Thyroid gland (tissue), 4 donors: ENCODE measurements at places on chromosomes 7 and 10.

DNA sequence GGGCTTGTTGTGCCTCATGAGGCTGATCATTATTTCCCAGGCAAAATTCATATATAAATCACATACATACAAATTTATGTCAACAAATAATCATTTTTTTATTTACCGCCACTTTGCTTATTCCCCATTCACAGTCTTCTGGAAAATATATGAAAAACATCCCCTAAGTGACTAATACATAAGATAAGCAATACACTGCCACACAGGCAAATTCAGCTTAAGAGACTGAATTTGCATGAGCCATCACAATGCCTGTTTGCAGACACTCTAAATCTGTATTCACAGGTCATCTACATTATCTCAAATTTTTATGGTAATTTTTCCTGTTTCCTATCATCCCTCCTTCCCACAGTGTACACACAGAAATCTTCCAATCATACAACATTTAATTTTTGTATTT is 13.2 kb downstream of the OSBPL3 start:
- no peak for DNase-seq

GRCh38 chr10:110088367-110089104 is 80.8 kb downstream of the ADD3 start:
- DNase-seq: no peak

GRCh38 chr7:25879799-25880198 is 272.2 kb upstream of the NFE2L3 start:
- no peak for DNase-seq

DNA sequence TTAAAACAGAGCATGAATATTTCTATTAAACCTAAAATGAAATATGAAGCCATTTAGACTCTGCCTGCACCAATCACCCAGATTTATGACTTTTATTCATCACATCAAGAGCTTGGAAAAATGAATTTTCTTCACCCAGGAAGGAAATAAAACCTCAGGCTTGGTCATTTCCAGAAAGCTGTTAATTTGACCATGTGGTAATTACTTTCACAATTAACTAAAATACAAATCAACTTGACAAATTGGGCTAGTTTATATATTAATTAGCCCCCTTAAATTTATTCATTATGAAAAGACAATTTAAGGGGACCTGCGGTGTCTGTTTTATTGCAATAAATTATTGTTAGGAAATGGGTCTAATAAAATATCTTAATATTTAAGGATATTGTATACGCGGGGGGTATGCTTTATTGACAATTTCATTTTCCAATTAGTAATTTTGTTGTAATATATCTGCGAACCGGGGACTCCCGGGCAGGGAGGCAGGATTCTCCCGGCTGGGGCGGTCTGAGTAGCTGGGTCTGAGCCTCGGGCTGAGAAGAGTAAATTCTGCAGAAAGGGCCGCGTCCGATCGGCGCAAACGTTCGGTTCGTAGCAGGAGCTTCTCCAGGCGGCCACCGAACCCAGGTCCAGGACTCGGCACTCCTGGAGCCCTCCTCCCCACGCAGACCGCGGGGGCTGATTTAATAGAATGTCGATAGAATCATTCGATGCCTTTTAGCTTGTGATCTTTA is 9.4 kb upstream of the MNX1 start:
- DNase-seq: no peak

DNA sequence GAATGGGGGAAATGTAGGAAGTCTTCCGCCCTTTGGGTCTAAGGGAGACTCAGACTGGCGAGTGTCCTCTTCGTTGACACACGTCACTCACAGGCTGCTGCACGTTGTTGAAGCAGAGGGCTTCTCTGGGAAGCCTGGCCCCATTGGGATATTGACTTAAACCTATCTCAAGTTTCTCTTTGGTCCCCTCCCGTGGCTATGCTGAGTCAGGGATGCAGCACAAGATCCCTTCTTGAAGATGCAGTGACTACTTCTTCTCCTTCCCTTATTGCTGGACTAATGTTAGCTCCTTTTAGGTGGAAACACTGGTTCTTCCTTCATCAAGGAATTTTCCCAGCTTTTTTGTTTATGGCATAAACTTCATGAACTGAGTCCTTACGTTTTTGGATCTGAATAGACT is 89.8 kb upstream of the CCDC71L start:
- no peak for DNase-seq

GRCh38 chr7:50304911-50305582 is 531 bp downstream of the IKZF1 start:
- DNase-seq: no peak

- DNase-seq: no peak
Observed at GRCh38 chr10:93478873-93479272, 3.3 kb downstream of the MYOF start.

GRCh38 chr10:132829403-132829802 is 43.5 kb upstream of the NKX6-2 start:
- DNase-seq: no peak

DNA sequence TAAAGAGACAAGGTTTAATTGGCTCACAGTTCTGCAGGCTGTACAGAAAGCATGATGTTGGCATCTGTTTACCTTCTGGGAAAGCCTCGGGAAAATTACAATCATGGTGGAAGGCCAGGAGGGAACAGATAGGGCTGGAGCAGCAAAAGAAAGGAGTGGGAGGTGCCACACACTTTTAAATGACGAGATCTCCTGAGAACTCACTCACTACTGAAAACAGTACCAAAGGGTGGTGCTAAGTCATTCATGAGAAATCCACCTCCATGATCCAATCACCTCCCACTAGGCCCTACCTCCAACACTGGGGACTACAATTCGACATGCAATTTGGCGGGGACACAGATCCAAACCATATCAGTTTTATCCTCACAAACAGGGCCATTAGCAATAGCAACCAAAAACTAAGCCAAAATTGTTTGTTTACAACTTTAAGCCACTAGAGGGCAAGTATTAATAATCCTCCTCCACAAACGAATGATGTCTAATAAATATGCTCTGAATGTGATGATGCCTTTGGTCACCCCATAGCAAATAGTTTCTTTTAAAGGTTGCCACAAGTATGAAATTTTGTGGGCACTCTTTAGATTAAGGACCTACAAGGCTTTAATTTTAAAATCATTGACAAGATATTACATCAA is 129.2 kb upstream of the NRBF2 start:
- DNase-seq: no peak

GRCh38 chr7:52287698-52288097 is 747.7 kb upstream of the POM121L12 start:
- no peak for DNase-seq

GRCh38 chr7:20958572-20958971 is 171.9 kb upstream of the SP8 start:
- DNase-seq: no peak

DNA sequence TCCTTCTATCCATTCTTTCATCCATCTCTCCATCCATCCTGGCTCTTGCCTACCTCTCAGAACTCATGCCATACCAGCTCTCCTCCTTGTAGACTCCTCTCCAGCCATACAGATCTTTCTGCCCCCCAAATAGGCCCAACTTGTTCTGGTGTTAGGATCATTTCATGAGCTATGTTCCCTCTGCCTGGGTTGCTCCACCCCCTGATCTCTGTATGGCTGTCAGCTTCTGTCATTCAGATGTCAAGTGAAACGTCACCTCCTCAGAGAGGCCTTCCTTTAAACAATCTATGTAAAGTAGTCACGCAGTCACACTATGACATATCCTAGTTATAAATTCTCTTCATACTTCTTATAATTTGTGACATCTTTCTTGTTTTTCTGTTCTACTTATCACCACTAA is 42.3 kb upstream of the PNLIPRP3 start:
- no peak for DNase-seq

DNA sequence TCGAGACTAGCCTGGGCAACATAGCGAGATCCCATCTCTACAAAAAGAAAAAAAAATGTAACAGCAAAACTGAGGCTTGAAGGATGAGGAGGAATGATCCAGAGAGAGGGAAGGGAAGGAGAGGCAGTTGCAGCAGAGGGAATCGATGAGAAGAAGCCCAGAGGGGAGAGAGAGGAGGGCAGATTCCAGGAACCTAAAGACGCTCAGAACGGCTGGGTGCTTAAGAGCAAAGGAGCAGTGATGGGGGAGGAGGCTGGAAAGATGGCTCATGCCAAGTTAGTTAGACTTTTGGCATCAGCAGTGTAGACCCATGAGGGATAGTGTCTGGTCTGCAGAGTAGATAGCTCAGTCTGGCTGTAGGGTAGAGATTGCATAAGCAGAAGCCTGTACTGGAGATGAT is 10.3 kb upstream of the MUC17 start:
- DNase-seq: no peak

GRCh38 chr7:68009716-68010115 is 1013.1 kb downstream of the TYW1 start:
- no peak for DNase-seq

DNA sequence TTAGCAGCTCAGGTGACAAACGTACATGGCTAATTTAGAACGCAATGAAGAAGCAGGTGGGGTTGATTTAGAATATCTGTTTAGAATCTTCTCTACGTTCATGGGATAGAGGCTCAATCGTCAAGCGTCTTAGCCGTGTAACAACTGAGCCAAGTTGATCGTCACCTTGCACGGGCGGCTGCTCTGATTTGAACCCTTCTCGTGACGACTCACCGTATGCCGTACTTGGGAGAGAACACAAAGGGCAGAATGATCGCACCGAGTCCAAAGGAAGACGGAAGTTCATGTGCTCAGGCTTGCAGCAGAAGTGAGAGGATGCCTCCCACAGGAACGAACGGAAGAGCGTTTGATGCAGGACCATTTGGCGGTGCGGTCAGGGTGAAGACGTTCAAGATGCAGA is 108.3 kb upstream of the TCERG1L start:
- no peak for DNase-seq

DNA sequence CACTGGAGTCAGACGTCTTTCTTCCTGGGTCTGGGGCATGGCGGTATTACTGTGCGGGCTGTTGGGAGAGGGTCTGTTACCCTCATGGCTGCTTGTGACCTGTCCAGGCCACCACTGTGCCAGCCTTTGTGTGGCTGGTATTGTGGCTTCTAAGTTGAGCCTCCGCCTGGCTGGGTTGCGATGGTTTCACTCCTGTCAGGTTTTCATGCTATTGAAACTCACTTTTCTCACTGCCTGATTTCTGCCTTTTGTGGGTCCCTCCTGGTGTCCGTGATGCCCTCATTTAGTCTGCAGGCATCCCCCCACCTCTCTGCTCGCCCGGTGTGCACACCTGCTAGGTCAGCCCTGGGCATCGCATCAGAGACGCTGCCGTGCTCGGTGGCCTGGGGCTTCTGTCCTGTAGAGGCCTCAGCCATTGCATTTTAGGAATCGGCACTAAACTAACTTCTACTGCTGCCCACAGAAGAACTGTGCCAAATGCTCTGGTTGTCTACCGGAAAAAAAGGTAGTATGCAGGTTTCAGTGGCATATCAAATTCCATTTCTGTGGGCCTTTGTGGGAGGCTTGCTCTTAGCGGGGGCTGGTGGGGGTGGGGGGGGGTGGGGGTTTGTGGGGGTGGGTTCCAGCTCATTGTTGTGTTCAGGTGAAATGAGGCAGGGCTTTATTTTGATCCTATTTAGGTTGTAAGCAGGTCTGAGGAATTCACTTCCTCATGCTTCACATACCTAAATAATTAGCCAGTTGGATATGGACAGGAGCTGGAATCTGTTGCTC is 64.3 kb downstream of the MGMT start:
- DNase-seq: no peak

- no peak for DNase-seq
Observed at GRCh38 chr10:113297226-113297625, 255.6 kb upstream of the HABP2 start.

DNA sequence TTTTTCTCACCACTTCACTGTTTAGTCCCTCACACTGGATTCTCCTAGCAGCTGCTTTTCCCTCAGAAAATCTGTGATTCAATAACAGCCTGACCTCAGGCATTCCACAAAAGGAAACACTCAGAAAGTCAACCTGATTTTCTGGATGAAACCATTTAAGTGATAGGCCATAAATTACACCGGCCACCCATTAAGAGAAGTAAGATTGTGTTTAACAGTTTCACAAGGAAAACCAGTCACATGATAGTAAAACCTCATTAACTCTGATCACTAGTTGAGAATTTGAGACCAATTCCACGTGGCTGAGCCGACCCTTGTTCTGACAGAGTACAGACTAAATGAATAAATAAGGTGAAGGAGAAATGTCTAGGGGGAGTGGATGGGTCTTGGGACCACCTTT is 7.7 kb downstream of the GRM8 start:
- DNase-seq: no peak

DNA sequence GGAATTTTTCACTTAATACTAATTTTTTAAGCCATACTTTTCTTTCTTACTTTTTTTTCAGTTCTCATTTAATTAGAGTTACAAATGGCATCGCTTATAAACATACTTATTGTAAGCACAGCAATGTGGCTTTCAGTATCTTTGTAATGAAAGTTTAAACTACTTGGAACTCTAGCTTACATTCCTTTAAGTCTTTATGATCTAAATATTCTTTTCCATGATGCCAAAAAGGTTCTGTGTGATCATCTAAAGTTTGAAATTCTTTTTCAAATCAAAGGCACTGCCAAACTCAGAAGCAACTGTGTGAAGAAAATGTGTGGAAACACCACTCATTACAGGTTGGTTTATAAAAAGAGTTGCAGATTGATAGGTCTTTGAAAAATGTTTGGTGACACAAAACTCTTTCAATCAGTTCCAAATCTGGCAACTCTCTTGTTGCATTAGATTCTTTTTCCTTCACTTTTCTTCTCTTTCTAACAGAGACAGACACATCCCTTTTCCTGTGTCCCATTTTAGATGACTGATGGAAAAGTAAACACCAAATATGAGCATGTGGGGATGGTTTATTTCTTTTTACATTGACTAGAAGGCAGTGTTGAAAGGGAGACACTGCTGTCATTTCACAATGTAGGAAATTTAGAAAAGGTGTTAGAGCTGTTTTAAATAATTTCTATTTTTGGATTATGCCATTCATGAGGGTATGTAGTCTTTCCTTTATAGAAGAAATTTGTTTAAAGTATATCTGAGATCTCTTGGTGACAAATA is 392.3 kb downstream of the SUGCT start:
- DNase-seq: no peak

DNA sequence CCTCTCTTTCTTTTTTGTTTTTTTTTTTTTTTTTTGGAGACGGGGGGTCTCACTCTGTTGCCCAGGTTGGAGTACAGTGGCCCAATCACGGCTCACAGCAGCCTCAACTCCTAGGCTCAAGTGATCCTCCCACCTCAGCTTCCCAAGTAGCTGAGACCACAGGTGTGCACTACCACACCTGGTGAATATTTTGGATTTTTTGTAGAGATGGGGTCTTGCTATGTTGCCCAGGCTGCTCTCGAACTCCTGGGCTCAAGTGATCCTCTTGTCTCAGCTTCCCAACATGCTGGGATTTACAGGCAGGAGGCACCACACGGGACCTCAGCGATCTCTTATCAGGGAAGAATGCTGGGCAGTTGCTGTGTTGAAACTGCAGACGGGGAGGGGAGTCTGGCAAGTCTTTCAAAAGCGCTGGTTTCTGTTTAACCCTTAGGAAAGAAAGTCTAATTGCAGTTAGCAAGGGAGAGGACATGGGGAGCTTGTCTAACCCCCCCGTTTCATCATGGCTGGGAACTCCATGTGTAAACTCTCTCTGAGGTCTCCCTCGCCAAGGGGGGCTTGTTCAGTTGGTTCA is 39.6 kb upstream of the LMTK2 start:
- no peak for DNase-seq

GRCh38 chr10:9869606-9870176 is 1148.0 kb upstream of the CELF2 start:
- no peak for DNase-seq

GRCh38 chr10:28806488-28806941 is 129.2 kb downstream of the BAMBI start:
- DNase-seq: no peak

GRCh38 chr10:59752278-59752940 is 846 bp downstream of the MRLN start:
- DNase-seq: no peak

- DNase-seq: no peak
Observed at GRCh38 chr7:22267930-22268615, 88.9 kb downstream of the RAPGEF5 start.

- no peak for DNase-seq
Observed at GRCh38 chr10:56142092-56142728, 218.8 kb downstream of the ZWINT start.
